Activated CD8-positive, alpha-beta memory T cell treated with anti-CD3 and anti-CD28 coated beads for 1 hour (primary cell): ENCODE measurements at places on chromosomes 2 and 18.

- no peak for DNase-seq
Observed at GRCh38 chr2:110848519-110849030, 116.2 kb downstream of the ACOXL start.

DNA sequence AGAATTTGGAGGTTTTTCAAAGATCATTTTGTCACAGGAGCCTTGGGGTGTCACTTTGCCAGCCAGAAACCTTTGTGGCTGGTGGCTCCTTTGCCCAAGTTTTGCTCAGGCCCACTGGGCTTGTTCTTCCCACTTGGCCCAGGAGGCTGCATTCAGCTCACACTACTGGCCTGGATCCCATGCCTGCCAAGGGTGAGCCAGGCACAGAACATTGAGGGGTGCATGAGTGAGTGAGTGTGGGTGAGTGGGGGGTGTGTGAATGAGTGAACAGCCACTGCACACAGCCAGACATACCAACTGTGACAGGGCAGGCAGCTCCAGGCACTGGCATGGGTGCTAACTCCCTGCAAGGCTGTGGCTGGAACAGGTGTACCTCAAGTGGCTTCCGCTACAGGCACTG is 39.6 kb downstream of the FAM171B start:
- no peak for DNase-seq

DNA sequence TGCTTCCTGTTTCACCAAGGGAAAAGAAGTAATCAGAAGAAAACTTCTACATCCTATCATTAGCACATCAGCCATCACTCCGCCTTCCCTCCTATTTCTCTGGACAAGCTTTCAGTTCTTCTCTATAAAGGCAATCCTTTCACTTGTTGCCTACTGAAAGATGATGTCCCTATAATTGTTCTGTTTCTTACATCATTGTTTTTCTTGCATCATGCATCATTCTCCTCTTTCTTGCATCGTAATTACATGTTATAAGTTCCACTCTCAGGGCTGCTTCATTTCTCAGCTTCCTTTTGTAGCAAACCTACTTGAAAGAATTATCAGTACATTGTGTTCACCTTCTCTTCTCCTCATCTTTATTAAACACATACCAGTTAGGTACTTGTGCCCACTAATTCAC is 7.2 kb downstream of the SLC30A6 start:
- no peak for DNase-seq

- DNase-seq, result no peak
Observed at GRCh38 chr18:6871566-6871965, 142.1 kb downstream of the ARHGAP28 start.

DNA sequence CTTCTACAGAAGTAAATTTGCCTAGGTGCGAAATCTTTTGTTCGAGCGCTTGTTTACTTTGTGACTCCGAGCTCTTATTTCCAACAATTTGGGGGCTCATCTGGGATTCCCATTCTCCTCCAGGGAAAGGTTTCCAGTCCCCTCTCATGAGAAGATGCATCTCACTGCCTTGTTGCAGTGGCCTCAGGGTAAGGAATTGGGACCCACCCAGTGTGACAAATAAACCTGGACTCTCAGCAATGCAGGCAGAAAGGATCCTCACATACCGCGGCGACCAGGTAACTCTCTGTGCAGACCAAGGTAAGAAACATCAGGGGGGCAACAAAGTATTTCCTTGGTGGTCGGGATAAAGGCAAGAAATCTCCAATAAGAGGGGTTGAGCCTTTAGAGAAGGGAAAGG is 1169.3 kb downstream of the DSC3 start:
- no peak for DNase-seq

- no peak for DNase-seq
Observed at GRCh38 chr2:26709323-26710110, 17.0 kb downstream of the KCNK3 start.

DNA sequence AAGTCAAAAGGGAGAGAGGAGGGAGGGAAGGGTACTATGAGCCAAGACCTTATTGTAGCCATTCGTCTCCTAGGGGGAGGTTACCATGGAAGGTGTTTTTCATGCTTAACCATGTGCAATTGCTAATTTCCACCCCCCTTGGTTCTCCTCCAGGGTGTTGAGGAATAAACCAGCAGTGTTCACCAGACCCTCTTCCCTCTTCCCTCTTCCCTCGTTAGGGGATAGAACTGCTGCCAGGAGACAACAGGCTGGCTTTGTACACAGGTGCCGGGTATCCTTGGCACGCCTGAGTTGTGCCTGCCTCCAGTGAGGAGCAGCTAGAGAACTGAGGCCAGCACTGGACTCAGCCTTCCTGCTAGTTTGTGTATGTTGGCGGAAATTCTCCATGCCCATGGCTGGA is 41.1 kb upstream of the ARL5A start:
- DNase-seq, result no peak

GRCh38 chr18:29383311-29384273 is 1206.7 kb upstream of the CDH2 start:
- DNase-seq, result no peak

DNA sequence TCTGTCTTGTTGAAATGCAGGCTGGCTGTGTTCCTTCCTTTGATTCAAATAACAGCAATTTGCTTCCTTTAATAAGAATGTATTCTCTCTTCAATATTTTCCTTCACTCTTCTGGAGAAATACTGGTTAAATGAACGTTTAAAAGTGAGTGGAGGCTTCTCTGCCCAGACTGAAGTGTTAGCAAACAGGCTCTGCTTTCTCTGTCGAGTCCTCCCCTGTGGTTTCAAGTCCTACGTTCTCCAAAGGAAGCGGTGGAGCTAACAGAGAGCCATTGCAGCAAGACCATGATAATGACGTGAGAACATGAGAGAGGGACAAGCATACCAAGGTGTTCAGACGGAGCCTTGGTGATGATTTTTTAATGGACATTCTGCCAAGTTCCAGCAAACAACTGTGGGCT is 26.2 kb upstream of the PID1 start:
- no peak for DNase-seq

- no peak for DNase-seq
Observed at GRCh38 chr18:2173486-2173885, 397.8 kb downstream of the METTL4 start.

DNA sequence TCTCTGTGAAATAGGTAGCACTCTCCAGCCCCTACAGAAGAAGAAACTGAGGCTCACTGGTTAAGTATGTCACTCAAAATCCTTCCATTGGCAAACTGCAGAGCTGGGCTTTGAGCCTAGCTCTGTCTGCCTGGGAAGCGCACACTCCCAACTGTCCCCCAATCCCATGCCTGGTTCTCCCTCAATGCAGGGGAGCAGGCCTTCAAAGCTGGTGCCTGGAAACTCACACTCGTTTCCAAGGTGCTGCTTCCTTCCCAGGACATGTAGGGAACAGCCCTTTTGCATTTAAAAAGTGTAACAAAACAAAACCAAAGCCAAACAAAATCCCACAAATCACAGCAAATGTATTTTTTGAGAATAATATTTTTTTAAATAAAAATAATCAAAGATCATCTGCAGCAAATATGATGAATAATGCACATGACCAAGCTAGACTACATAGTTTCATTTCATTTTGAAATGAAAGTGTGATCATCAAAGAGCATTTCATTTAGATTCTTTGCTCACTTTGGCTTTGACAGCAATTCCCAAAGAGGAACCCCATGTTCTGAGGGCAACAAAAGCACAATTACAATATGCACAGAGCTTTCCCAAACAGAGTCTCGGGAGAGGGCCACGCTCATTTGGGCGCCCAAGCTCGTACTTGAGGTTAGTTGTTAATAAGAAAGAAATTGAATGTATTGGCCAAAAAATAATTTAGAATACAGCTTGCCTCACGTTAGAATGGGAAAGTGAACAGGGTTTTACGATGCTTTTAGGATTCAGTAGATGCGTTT is 96.7 kb upstream of the ACKR3 start:
- no peak for DNase-seq

DNA sequence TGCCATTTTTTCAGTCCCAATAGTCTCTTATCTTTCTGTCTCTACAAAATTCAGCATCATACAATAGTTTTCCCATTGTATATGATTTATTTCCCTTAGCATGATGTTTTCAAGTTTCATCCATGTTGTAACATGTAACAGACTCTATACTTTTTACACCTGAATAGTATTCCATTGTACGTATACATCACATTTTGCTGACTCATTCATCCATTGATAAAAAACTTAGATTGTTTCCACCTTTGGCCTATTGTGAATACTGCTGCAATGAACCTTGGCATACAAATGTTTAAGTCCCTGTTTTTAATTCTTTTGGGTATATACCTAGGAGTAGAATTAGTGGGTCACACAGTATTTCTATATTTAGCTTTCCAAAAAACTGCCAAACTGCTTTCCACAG is 349.3 kb upstream of the CDH2 start:
- DNase-seq, result no peak

DNA sequence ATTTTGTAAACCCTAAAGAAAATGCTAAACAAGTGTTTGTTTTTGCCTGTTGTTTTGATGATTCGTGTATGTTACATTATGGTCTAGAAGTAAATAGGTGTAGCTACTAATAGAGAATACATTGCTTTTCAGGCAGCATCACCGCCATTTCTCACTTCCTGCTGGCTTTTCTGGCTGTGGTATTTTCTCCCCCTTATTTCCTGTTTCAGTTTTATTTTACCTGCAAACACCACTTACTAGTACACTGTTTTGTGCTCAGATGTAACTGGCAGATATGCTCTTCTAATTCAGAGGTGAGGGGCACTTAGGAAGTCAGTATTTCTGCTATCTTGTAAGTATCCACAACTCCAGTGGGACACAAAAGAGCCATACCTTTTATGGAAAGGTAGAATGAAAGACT is 38.1 kb upstream of the SLC3A1 start:
- DNase-seq, result no peak

DNA sequence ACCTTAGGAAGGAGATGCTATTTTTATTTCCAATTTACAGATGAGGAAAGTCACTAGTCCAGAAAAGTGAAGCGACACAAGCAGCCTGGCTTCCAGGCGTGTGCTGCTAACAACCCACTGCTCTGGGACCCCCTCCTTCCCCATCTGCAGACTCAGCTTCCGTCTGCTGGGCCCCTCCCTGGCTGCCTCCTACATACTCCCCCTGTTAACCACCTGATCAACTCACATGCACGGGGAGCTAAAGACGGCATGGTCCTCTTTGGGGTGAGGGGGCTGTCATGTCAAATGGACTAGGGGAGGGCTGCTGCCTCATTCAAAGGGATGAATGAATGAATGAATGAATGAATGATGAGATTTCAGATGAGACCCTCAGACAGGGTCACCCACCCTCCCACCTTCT is 184.2 kb downstream of the CTIF start:
- no peak for DNase-seq

- no peak for DNase-seq
Observed at GRCh38 chr2:237909801-237910475, 50.5 kb downstream of the RAMP1 start.

DNA sequence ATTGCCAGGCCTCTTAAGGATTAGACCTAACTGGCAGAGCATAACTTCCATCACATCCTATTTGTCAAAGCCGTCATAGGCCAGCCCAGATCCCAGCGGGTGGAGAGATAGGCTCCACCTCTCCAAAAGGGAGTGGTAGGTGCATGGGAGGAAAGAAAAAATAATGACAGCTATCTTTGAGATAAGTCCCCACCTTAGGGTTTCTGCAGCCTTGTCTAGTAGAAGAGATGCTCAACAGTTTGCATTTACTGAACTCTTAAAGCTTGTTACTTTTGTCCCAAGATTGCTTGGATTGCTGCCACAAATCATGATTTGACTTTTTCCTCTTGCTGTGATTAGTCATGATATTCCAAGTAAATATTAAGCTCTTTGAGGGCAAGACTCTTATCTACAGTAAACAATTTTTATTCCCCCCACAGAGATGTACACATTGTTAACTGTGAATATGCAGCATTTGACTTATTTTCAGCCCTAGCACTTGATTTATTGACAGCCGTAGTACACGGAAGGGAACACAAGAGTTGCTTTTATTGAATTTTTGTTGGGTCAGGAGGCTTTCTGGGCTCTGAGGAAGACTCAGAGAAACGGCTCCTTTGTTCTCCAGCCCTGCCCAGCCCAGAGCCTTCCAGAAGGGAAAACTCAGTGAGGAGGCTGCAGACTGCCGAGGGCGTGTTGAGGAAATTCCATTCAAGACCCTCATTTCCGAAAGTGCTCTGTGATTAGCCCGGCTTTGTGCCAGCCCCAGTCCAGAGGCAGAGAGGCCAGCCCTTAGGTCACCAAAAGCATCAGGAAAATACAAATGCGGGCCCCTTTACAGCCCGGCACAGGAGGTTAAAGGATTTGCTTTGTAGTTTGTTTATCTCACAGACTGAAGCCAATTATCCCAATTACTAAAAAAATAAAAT is 75.5 kb upstream of the ZNF532 start:
- no peak for DNase-seq

- DNase-seq, result no peak
Observed at GRCh38 chr18:76814256-76814655, 8.1 kb upstream of the ZNF236 start.

DNA sequence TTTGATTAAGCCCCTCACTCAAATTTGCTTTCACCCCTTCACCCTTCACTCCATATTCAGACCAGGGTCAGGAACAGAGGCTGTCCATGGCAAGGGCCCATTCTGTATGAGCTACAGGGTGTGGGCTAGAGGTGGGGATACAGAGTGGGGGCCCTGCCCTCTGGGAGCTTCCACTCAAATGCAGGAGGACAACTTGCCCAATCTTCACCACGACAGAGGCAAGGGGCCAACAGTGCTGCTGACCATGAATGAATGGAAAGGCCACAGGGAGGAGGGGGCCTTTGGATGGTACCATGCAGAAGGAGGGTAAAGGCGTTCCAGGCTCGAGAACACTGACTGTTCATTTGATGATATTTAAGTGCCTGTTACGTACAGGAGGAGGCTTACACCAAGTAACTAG is 22.8 kb downstream of the ADRA2B start:
- no peak for DNase-seq

GRCh38 chr2:79702905-79703304 is 190.1 kb downstream of the CTNNA2 start:
- DNase-seq, result no peak

GRCh38 chr2:216108310-216108966 is 710 bp upstream of the XRCC5 start:
- DNase-seq, result no peak

- no peak for DNase-seq
Observed at GRCh38 chr18:13361431-13361830, 142.9 kb downstream of the LDLRAD4 start.

- no peak for DNase-seq
Observed at GRCh38 chr2:59390581-59390980, 1149.5 kb upstream of the FANCL start.
